HT1080 (cell line): ENCODE measurements at places on chromosomes 11 and 22.

DNA sequence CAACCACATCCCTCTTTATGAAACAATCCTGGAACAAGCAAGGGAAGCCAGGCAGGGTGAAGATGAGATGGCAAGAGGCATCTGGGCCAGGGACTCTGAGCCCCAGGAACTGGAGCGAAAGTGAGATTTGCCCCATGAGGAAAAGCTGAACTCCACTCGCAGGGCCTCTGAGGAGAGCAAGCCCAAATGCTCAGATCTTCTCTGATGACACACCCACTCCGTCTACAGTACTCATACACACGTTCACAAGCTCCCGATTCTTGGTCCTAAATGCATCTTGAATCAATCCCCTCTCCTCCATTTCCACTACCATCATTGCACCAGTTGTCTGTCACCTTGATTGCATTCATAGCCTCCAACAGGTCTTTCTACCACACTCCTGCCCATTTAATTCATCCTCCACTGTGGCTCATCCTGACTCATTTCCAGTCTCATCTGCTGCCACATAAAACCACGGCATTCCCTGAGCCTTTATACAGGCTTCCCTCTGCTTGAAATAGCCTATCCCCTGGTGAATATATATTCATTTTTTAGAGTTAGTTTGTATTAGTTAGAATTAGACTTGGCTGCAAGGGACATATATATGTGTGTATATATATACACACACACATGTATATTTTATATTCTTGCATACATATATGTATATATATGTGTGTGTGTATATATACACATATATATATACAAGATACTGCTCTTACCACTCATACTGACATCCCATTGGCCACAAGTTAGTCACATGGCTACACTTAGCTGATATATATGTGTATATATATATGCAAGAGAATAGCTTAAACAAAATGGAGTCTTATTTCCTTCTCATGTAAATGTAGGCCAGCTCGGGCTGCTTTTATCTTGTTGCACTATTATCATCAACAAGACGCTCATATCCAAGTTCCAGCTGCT, 1.4 kb upstream of the APOA5 start:
- peak; percentile 91 for DNase-seq

DNA sequence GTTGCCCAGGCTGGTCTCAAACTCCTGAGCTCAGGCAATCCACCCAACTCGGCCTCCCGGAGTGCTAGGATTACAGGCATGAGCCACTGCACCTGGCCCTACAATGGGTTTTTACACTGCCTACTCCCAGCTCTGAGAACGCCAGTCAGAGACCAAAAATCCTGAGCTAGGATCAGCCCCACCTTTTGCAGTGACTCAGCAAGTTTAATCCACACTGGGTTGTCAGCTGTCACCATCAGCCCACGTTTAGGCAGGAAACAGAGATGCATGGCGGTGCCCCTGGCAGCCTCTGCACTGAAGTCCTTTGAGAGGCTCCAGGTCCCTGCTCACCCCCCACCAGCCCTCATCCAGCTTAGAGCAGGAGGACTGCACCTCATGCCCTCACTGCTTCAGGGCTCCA, 117.6 kb downstream of the ARHGAP8 start:
- peak; percentile 66 for DNase-seq

DNA sequence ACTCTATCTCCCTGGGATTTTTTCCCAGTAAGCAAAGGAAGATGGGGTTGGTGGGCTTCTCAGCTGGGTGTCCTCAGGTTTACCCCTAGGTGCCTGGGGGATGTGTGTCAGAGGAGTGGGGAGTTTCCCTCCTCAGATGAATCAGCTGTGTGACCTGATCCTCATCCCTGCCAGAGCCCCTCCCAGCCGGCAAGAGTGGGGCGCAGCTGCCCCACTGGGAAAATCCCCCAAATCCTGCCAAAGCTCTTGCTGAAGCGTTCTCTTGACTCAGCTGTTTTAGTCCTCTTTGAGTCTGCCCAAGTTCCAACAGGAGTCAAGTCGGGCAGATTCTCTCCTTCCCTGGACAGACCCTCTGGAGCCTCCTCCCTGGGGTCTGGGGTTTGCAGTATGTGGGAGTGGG, 6.0 kb downstream of the C11orf68 start:
- peak; percentile 81 for DNase-seq

- peak; percentile 50 for DNase-seq
These were observed 41.0 kb downstream of the PAMR1 start for GRCh38 chr11:35484435-35484834.

DNA sequence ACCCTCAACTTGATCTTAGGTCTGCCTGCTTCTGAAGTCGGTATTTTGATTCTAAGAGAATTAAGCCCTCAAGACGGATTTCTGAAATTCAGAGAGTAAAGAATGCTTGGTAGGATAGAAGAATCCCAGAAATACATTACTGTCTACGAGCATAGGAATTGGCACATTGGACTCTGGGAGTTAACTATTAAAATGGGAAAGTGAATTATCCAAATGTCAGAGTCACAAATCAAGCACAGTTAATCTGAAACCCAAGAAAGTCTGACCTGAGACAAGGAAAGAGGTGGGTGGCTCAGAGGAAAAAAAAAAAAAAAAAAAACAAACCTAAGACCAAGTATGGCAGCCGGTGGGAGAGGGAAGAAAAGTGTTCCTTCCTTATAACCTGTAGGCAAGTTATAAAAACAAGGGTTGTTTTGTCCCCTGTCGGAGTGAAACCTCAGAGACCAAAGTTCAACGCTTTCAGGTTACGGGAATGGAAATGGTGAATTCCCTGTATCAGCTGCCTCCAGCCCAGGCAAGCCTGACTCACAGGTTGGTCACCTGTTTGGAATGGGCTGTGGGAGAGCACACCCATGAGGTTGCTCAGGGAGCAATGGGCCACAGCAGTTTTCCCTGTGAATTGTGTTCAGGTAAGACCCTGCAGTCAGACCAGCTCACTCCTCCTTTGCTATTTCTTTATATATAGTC, 139.0 kb downstream of the ETS1 start:
- peak; percentile 94 for DNase-seq

GRCh38 chr11:86670911-86671310, 1.5 kb downstream of the ME3 start:
- no peak for DNase-seq

GRCh38 chr11:84117394-84117793, 831.2 kb upstream of the CCDC90B start:
- DNase-seq = peak; percentile 21

GRCh38 chr11:128246364-128246801, 341.0 kb downstream of the ETS1 start:
- no peak for DNase-seq

DNA sequence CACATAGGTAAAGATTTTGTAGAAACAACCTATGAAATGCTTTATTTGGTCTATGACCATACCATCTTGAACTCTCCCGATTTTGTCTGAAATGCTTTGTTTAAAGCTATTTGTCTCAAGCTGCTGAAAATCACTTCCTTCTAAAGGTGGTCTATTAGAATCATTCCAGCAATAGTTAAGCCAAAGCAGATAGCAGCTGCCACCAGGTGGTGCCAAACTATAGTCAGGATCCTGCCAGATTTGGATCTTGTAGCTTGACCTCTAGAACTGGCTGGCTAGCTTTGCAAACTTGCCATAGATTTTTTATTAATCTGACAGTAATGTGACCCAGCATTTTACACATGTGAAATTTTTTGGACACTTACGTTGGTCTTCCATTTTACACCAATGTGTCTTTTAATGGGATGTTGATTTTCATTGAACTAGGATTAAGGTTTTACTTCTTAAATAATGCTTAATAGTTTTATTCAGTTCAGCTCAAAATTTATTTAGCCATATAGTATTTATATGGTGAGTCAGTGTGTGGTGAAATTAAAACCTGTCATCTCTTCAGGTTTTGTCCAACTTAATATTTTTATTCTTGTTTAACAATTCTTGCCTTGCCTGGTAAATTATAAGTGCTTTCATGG, 19.7 kb downstream of the CTR9 start:
- DNase-seq = peak; percentile 30

- DNase-seq = no peak
These were observed 42.1 kb downstream of the SLC1A2 start for GRCh38 chr11:35377262-35377661.

DNA sequence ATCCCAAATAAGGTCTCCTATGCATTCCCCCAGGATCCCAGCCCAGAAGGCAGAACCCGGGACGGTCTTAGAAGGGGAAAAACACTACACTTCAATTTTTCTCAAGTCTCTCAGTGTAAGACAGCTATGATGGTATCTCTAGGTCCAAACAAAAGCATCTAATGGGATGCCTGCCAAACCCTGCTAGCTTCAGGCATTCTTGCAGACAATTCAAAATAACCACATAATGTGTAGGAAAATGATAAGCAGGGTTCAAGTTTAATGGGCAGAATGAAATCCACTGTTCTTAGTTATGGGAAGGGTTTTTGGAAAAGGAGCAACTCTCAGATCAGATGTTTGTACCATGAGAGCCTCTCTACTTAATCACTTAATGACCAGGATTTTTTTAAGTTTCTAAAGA, 119.8 kb upstream of the ANO1 start:
- DNase-seq = peak; percentile 28

GRCh38 chr22:35349368-35349703, 31.6 kb upstream of the HMOX1 start:
- no peak for DNase-seq

DNA sequence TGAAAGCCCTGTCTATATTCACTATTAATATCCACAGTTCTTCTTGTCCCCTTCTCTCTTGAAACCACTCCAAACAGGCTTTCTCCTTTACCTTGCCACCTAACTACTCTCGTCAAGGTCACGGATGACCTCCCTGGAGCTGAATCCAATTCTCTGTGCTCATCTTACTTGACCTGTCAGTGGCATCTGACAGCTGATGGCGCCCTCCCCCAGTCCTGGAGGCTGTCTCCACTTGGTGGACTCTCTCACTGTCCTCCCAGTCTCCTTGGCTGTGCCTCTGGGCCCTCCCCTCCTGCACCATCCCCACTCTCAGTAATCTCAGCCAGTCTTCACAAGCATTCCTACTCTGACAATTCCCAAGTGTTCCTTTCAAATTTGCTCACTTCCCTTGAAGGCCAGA, 8.7 kb downstream of the TNKS1BP1 start:
- DNase-seq = no peak

GRCh38 chr11:130639369-130639768, 190.9 kb downstream of the ADAMTS15 start:
- no peak for DNase-seq
